ENCODE measurements at places on chromosomes 1 and 21. TPM values are rescaled to one million over a fixed set of nuclear protein-coding genes. Genes with fewer than 3 reads are reported as not detected.
A peak's percentile ranks its signal among the peaks of the same experiment; 100 is the strongest.

GRCh38 chr1:203619091-203619780 is 7.4 kb upstream of the ATP2B4 start:
- no peak for DNase-seq

The CXADR gene
- polyA plus RNA-seq: 26.3 TPM

The ADCY10 gene
- 2.4 TPM for polyA plus RNA-seq

DNA sequence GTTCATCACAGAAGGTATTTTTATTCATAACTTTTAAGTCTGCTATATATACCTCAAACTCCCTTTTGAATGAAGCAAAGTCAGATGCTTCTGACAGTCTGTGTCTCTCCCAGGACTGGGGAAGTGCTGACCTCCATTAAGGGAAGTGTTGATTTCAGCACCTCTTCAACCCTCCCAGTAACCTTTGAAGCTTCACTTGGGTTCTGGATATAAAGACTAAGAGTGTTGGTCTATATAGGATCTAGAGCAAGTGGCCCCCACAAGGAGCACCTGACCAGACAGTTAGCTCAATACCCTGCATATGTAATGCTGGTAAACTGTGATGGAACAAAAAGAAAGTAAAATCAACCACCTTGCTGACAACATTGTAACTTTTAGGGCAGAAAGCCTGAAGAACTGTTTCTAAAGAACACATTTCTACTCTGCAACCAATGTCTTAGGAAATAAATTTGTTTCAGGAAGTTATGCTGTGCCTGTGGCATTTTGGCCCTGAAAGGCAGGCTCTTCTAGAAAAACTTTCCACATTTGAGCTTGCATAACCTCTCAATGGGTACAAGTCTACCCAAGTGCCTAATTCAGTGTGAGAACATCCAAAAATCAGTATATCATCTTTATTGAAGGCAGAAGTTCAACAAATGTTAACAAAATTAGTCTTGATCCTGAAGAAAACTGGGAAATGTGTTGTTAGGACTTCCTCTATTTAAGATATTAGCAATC is 865 bp upstream of the PTPN22 start:
- DNase-seq: no peak

- no peak for DNase-seq
These were observed 478 bp downstream of the C2CD2 start for GRCh38 chr21:41953249-41953830.

DNA sequence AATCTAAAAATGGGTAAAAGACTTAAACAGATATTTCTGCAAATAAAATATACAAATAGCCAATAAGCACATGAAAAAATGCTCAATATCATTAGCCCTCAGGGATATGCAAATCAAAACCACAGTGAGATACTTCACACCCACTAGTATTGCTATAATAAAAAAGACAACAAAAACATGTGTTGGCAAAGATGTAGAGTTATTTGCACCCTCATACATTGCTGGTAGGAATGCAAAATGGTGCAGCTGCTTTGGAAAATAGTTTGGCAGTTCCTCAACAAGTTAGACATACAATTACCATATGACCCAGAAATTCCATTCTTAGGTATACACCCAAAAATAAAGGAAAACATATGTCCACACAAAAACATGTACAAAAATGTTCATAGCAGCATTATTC is 30.2 kb downstream of the ZZZ3 start:
- no peak for DNase-seq

- DNase-seq: peak; percentile 50
These were observed 539 bp downstream of the ANP32E start for GRCh38 chr1:150235294-150235851.

DNA sequence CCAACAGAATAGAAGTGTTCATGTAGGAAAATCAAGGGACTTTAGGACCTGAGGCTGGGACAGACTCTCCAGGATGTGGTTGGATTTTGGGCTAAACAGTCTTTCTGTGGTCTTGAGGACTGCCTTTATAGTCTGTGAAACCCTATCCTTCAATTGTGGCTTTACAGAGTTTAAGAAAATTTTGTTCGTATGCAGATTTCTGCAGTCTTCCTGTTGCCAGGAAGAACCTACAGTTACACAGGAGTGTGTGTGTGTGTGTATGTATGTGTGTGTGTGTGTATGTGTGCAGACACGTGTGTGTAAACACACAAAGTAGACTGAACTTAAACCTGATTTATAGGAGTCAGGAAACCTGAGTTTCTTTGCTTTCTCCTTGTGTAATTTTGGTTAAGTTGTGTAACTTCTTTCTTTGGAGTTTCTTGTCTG is 22.8 kb downstream of the NEK7 start:
- no peak for DNase-seq

GRCh38 chr1:229114315-229114714 is 156.6 kb upstream of the RAB4A start:
- no peak for DNase-seq

DNA sequence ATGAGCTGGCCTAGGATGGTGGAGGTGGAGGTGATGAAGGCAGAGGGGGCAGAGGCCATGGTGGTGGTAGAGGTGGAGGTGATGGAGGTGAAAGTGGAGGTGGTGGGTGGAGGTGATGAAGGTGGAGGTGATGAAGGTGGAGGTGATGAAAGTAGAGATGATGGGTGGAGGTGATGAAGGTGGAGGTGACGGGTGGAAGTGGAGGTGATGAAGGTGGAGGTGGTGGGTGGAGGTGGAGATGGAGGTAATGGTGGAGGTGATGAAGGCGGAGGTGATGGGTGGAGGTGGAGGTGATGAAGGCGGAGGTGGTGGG is 19.7 kb upstream of the NPHP4 start:
- no peak for DNase-seq

GRCh38 chr1:228340686-228341449 is 65.8 kb downstream of the TRIM11 start:
- no peak for DNase-seq

- DNase-seq: no peak
These were observed 180.1 kb downstream of the C1orf94 start for GRCh38 chr1:34356853-34357252.

The GREM2 gene
- polyA plus RNA-seq: 19.5 TPM

DNA sequence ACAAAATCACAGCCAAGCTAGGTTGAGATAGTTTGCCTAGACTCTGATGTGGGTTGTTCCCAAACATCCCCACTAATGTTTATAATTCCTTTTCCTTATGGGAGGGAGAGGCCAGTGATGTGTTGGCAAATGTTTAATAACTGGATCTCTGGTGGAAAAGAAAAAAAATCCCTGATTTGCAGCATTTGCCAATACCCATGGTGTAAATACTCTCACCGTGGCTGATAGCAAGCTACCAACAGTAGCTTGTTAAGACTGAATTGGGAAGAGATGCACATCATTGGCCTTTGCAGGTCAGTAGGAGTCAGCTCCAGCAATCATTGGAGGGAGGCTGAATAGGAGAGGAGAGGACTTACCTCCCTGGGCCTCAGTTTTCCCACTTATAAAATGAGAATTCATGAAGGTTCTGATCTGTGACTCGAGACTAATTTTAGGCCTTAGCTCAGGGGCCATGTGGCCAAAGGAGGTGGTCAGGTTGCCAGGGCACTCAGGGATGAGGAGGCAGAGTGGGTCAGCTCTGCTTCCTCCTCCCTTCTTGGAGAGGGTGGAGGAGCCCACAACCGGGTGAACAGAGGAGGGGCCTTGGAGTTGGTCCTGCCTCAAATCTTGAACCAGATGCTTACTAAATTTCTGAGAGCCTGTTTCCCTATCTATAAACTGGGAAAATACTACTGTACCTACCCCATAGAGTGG is 20.0 kb upstream of the SCMH1 start:
- DNase-seq: no peak

- DNase-seq: no peak
These were observed 12.1 kb upstream of the ZNF496 start for GRCh38 chr1:247343801-247344200.

DNA sequence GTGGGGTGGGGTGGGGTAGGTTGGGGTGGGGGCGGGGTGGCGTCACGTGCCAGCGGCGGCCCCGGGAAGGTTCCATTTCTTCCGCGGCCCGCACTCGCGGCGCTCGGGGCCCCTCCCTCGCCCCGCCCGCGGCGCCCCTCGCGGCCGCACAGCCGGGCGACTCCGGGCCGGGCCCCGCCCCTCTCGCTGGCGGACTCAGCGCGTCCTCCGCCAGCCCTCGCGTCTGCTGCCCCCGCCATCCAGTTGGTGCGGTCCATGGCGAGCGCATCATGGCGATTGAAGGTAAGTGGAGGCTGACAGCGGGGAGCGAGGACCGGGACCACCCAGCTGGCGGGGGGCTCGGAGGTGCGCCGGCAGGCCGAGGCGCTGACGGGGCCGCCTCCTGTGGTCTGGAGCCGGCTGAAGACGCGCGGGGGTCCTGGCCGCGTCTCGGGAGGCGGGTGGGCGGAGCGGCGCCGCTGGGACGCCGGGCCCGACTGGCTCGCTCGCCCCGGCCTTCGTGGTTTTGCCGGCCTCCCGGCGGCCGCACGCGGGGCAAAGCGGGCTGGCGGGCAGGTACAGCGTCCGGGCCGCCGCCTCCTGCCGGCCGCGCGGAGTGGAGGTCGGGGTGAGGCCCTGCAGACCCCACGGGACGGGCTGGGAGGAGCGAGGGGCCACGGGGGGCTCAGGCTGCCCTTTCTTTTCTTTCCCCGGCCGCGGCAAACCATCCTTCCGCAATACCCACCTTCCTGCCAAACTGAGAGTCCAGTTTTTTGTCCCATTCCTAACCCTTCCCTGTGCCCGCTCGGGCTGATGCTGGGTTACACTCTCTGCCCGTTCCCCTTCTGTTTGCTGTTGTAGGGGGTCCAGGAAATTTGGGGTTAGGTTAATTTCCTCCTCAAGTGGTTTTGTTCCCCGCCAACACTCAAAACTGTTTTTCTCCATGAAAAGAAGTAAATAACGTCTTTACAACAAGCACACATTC is at the start of gene SYT14:
Gene SYT14, plus strand, starts transcription at position 222 of the 964 bp plus-strand sequence. Its CDS starts 48 bp downstream, at position 270.
- no peak for DNase-seq

DNA sequence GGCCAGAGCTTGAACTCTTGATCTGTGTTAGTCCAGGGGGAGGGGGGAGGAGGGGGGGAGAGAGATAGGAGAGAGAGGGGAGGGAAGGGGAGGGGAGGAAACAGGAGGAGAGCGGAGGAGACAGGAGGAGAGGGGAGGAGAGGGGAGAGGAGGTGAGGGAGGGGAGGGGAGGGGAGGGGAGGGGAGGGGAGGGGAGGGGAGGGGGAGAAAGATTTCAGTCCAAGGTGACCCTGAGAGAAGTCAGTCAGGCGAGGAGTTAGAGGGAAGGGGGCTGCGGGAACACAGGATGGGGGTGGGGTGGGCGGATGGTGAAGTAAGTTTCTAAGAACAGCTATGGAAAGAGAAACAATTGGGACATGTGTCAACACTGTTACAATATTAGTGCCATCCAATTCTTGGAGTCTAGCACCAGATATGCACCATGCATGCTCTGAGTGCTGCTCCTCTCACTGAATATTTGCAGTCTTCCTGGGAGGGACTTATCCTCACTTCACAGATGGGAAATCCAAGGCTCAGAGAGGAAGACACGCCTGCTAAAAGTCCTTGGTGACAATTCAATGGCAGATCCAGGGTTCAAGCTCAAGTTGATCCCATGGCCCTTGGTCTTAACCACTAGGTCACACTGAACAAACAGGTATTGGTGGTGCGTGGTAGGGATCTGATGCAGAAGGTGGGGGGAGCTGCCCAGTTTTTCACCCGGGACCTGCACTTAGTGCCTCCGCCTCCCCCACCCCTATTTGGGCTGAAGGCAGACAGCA is 42.5 kb upstream of the ECE1 start:
- DNase-seq: no peak

- no peak for DNase-seq
These were observed 94.3 kb upstream of the GALNT2 start for GRCh38 chr1:229972600-229973296.

The C1orf94 gene
- not detected for polyA plus RNA-seq

The BRINP2 gene
- polyA plus RNA-seq: 0.10 TPM

DNA sequence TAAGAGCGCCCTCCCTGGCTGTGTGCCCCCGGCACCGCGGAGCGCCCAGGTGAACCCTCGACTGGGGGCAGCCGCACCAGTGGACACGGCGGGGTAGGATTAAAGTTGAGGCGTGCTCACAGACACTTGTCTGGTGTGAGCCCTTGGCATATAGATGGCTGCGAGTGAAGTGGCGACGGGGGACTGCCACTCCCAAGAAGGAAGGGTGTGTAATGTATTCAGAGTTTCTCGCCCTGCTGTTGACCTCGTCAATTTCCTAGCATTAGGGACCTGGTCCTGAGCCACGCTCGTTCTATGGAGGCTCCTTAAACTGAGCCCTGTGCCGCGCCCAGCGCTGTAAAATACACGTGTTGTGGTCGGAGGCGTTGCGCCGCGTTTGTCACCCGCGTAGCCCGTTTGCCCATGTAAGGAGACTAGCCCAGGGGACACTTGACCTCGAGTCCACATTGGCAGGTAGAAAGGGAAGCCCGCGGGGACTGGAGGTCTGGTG is 554 bp downstream of the EVA1C start:
- no peak for DNase-seq

The BCL2L15 gene
- 0.06 TPM for polyA plus RNA-seq

The NFIA gene
- polyA plus RNA-seq: 53.7 TPM

DNA sequence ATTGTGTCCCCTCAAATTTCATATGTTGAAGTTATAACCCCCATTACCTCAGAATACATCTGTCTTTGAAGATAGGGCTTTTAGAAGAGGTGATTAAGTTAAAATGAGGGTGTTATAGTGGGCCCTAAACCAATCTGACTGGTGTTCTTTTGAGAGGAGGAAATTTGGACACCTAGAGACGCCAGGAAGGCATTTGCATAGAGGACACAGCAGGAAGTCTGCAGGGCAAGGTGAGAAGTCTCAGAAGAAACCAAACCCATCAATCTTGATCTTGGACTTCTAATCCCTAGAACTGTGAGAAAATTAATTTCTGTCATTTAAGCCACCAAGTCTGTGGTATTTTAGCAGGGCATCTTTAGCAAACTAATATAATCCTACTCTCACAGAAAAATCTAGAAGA is 13.0 kb downstream of the GOLPH3L start:
- no peak for DNase-seq

The COL11A1 gene
- polyA plus RNA-seq: 0.01 TPM

The EXTL1 gene
- not detected for polyA plus RNA-seq

DNA sequence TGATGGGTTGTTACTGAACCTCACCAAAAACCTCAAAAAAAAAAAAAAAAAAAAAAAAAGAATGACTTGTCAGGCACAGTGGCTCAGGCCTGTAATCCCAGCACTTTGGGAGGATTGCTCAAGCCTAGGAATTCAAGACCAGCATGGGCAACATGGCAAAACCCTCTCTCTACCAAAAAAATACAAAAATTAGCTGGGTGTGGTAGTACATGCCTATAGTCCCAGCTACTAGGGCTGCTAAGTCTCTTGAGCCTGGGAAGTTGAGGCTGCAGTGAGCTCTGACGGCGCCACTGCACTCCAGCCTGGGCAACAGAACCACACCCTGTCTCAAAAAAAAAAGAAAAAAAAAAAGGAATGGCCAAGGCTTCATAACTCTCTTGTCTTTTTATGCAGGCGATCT is 11.1 kb downstream of the CHAF1B start:
- no peak for DNase-seq

GRCh38 chr1:61226791-61227567 is 144.6 kb downstream of the NFIA start:
- no peak for DNase-seq

The CD5L gene
- 56.7 TPM for polyA plus RNA-seq

- DNase-seq: no peak
These were observed 9.6 kb downstream of the RAB42 start for GRCh38 chr1:28601696-28602095.

DNA sequence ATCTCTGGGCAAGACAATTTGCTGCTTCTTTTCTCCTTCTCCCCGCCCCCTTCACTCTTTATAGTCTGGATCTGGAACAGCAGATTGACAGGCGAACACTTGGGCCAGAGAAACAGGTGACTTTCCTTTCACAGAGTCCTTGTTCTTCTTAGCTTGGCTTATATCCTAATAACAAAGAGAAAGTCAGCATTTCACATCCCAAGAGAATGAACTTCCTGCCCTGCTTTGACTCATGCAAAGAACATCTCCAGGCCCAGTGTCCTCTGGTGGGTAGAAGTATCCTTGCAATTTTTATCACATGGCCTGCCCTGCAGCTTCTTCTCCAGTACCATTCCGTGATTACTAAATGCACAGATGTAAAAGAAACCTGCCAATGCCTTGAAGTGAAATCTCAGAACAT is 764.4 kb downstream of the ADGRL2 start:
- DNase-seq: no peak

Data from liver (tissue), 10 donors.